ENCODE measurements at places on chromosomes 16 and 17. TPM values are rescaled to one million over a fixed set of nuclear protein-coding genes. Genes with fewer than 3 reads are reported as not detected.

The SSTR5 gene
- total RNA-seq = not detected

The HSD17B1 gene
- 4.3 TPM for total RNA-seq

The CBX2 gene
- 3.5 TPM for total RNA-seq

The KCNJ2 gene
- total RNA-seq = 1.1 TPM

The NOD2 gene
- under 0.01 TPM for total RNA-seq

The LITAFD gene
- total RNA-seq = not detected

The TPSD1 gene
- not detected for total RNA-seq

The CCL8 gene
- total RNA-seq = not detected

The OR1A1 gene
- not detected for total RNA-seq

The CCDC57 gene
- total RNA-seq = 26.6 TPM

The IRX3 gene
- total RNA-seq = 5.1 TPM

The FAAP100 gene
- 36.9 TPM for total RNA-seq

The DPEP1 gene
- total RNA-seq = not detected

The MAP1LC3B gene
- 21.7 TPM for total RNA-seq

The NAE1 gene
- total RNA-seq = 81.3 TPM

The SLC5A2 gene
- not detected for total RNA-seq

The FOXO3B gene
- 2.6 TPM for total RNA-seq

The RHBDL1 gene
- 1.8 TPM for total RNA-seq

The TAT gene
- not detected for total RNA-seq

The PNMT gene
- total RNA-seq = not detected

The FBXO39 gene
- total RNA-seq = not detected

Data from subcutaneous preadipocyte (primary cell).